Stimulated activated CD4-positive, alpha-beta T cell treated with anti-CD3 and anti-CD28 coated beads, Interleukin-1b, Interleukin-23, amount 100 ng/mL, for 24 hours (primary cell): ENCODE measurements at places on chromosomes 16 and 17.

DNA sequence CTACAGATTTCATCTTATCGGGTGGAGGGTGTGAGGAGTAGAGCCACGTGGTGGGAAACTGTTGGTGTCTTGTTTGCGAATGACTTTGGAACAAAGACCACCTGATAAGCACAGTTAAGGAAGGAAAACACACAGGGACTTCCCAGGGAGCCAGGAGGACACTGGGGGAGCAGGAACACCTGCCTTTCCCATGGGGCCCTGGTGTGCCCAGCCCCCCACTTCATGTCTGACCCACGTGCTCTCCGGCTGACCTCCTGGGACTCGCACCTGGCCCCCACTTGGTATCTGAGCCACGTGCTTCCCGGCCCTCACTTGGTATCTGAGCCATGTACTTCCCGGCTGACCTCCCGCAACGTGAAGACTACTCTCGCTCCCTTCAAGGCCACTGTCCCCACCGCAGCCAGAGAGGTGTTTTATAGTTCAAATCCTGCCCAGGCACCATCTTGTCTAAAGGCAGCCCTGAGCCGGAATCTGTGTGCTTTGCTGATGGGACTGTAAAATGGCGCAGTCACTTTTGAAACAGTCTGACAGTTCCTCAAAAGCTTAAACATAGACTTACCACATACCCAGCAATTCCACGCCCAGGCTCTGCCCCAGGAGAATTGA, 5.4 kb upstream of the CSNK1D start:
- no peak for DNase-seq

DNA sequence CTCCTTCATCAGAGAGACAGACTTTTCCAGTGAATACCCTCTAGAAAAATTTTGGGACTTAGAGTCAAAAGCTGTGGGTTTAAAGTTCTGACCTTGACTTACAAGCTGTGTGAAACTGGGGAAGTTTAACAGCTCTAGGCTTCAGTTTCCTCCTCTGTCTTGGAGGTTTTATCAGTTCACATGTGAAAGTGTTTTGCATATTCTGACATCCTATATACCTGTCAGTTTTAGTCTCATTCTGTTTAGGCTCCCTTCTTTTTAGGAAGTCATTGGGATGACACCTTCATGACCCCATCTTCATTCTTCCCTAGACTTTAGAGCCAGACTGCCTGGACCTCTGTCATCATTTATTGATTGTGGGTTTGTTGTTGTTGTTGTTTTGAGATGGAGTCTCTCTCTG, 44.4 kb downstream of the YPEL2 start:
- DNase-seq: no peak

GRCh38 chr17:78504156-78504925, 72.9 kb downstream of the DNAH17 start:
- no peak for DNase-seq

DNA sequence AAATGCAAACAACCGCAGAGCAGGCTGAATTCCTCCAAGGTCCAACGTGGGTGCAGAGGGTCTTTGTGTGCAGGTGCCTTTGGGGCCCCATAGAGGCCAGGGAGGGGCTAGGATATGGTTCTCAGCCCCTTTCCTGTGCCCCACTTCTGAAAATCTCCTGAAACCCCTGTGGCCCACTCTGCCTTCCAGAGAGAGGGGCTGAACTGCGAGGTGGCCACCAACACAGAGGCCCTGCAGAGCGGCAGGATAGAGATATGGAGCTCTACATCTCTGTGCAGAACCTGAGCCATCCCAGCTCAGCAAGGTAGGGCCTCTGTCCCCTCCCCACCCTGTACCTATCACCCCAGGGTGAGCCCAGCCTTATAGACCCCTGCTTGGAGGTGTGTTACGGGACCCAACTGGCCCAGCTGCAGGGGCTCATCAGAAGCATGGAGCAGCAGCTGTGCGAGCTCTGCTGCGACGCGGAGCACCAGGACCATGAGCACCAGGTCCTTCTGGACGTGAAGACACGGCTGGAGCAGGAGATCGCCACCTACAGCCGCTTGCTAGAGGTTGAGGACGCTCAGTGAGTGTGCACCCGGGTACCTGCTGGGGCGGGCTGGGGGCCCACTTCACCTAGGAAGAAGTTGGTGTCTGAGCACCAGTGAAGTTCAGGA, 5.5 kb downstream of the USP6 start:
- no peak for DNase-seq

DNA sequence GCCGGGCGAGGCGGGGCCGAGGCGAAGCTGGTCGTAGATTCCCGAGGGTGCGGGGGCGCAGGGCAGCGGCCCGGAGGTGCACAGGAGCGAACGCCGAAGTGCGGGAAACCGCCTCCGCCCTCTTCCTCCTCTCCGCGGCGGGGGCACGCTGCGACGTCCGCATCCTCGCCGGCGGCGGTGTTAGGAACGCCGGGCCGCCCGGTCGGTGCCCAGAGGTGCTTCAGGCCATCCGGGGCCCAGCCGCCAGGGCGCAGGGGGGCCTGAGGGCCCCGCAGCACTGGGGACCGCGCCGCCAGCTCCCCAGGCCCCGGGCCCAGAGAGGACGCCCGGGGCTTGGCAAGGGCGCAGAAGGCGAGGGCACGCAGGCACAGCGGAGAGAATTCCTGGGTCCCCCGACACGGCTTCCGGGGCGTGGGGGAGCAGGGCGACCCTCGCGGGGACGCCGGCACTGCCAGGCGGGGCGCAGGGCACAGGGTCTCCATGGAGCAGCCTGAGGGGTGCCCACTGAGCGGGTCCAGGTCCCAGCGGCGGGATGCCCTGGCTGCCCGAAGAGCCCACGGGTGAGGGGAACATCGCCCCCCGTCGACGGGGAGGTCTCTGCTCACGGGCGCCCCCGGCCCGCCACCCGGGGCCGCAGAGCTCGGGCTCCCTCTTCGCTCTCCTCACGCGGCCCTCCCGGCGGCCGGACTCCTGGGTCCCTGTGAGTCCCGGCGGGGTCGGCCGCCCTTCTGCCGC, 576 bp downstream of the EPOP start:
- peak; percentile 43 for DNase-seq

GRCh38 chr17:75492555-75493168, 22.7 kb downstream of the CASKIN2 start:
- no peak for DNase-seq

DNA sequence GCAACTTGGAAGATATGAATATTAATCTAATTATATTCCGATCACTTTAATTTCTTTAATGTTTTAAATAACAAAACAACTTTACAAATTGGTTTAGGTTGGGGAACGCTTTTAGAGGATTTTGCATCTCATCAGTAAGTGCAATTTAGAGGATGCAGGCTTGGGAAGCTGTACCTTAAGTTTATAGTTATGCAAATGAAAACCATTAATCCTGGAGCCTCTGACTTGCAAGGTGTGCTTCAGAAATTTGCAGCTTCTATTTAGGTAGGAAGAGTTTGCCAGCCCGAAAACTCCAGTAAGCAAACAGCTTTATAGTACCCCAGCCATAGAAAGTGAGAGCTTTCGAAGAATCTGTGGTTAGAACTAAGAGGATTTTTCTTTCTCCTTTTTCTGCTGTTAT, 547.0 kb downstream of the MAF start:
- DNase-seq: no peak

- no peak for DNase-seq
Observed at GRCh38 chr17:50605429-50605828, 29.3 kb upstream of the ABCC3 start.

DNA sequence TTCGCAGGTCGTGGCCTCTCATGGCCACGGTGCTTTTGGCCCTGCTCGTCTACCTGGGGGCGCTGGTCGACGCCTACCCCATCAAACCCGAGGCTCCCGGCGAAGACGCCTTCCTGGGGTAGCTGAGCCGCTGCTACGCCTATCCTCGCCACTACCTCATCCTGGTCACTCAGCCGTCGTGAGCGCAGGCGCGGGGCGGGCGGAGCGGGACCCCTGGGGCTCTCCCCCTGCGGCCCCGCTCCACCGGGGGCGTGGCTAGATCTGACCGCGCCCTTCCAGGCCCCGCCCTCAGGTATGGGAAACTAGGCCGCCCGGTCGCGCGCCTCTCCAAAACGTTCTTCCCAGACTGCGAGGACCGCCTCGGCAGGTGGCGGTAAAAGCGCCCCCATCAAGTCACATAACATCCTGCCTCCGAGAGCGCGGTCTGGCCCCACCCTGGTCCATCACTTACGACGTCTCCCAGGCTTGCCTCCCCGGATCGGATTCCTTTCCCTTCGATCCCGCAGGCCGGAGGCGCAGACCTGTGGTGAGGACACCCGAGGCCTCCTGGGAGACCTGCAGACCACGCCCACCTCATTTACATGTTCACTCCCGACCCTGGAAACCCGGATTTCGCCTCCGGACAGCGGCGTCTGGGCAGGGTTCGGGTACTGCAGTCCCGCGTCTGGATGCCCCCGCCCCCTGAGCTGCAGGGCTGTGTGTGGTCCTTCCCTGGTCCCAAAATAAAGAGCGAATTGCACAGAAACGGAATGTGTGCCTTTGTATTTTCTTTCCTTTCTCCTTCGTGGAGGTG, 91.5 kb upstream of the TMEM97 start:
- no peak for DNase-seq

GRCh38 chr17:37447641-37448040, 41.0 kb downstream of the TADA2A start:
- DNase-seq: no peak

GRCh38 chr17:78883533-78884131, 19.4 kb downstream of the CEP295NL start:
- DNase-seq: no peak

GRCh38 chr17:74566132-74566753, 1.1 kb downstream of the CD300H start:
- DNase-seq: no peak

DNA sequence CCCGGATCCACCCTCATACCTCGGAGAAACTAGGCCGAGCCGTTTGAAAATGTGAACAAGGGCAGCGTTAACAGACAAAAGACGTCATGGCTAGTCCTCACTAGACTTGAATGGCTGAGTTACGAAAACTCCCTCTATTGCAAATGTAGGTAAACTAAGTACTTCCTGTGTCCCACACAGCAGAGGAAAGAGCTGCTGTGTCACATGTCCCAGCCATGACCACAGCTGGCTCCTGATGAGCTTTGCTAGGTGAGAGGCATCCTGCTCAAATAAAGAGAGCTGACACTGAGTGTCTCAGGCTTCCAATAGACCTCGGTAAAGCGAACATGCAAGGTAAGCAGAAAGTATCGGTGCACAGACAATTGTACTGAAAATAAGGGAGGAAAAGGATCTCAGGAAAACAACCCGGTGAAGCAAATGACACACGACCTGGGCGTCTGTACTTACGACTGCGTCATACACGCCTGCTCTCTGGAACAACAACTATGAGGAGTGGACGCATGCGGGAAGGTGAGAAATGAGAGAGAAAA, 26.0 kb downstream of the TMEM204 start:
- DNase-seq: no peak

DNA sequence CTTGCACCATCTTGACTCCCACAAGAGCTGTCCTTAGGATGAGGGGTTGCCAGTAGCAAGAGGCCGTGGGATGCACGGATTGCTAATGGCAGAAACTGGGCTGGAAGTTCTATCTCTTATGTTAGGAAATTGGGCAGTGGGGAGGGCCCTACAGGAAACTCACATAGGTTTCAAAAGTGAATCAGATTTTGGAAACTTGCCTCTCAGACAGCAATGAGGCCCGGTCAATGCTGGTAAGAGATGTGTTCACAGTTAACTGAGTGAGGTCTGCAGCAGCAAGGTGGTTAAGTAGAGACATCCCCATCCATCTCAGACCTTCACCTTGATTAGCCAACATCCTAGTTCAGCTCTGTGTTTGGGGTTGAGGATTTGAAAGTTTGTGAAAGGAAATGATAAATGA, 164.7 kb downstream of the ABCA8 start:
- DNase-seq: no peak

- DNase-seq: no peak
Observed at GRCh38 chr17:78379131-78379491, 662 bp downstream of the PGS1 start.
